ENCODE measurements at places on chromosomes 2 and 18.

- peak; percentile 84 for DNase-seq
These were observed 3.0 kb upstream of the OSR1 start for GRCh38 chr2:19361325-19361990.

DNA sequence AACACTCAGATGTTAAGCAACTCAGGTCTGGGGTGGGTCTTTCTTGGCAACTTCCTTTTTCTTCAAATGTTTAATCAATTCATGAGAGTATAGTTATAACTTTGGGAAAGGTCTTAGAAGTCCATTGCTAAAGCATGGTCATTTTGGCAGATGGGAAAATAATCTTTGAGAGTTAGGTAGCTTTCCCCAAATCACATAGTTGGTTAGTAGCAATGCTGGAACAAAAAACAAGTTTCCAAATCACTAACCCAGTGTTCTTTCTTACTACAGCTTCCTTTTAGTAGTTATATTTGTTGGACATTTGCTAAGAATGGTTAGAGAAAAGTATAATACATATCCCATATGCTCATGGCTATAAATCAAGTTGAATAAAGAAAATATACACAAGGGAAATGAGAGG lies 185.2 kb upstream of the SLC14A2 start:
- DNase-seq = no peak

DNA sequence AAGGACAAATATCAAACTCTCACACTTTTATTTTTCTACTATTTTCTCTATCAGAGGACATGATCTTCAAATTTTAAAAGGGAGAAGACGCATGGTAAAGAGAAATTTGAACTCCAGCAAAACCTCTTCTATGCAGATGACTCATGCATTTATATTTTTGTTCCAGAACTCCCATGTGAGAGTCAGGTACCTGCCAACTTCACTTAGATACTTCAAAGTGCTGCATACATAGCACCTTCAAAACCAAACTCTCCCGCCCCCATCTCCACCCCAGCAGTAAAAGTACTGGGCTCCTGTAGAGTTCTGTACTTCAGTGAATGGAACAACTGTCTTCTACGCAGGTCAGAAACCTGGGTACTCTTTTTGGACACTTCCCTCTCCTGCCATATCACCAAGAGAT lies 398.3 kb downstream of the TGIF1 start:
- DNase-seq = no peak

- DNase-seq = no peak
These were observed 209.1 kb upstream of the REV1 start for GRCh38 chr2:99698896-99699295.

GRCh38 chr2:217285926-217286325 lies 426.1 kb upstream of the TNP1 start:
- no peak for DNase-seq

DNA sequence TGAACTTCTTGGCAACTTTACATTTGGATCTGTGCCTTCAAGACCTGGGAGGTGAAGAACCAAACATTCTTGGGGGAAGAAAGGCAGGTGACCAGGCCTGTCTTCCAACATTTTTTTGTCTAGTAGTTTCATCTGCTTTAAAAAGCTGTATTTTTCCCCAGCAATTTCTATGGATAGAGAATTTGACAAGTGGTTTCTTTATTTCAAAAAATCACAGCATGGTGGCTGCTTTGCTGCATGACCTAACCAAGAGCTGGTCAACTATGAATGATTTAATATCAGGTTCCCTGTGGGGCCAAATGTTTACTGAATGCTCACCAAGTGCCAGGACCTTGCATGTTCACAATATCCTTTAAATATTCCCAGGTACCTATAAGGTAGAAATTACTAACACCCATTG lies 19.1 kb downstream of the LRP2 start:
- DNase-seq = no peak

DNA sequence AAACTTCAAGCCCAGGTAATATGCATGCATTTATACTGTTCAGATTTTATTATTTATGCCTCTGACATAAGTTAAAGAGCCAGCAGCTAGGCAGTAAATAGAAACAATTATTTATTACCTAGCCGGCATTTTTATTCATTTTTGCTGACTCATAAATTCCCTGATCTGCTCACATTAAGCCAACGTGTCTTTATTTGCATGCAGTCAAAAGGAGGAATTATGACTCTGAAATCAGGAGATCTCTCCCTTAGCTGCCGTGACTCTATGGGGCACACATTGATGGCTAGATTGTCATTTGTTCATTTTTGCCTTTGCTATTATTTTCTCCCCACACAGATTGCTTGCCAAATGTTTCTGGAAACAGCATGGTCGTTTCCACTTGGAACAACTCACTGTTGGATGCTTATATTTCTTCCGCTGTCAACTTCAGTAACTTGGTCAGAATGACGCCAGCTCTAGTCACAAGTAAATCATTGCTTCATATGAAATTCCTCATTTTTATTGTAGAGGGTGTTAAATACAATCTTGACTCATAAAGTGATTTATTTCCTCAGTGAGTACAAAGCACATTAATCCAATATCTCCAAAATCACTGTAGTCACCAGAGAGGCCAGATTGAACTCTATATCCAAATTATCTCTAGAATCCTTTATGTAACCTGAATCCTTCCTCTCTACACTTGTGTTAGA lies 15.9 kb upstream of the ZBTB14 start:
- DNase-seq = no peak

GRCh38 chr18:79558933-79559416 lies 120.6 kb upstream of the CTDP1 start:
- no peak for DNase-seq

DNA sequence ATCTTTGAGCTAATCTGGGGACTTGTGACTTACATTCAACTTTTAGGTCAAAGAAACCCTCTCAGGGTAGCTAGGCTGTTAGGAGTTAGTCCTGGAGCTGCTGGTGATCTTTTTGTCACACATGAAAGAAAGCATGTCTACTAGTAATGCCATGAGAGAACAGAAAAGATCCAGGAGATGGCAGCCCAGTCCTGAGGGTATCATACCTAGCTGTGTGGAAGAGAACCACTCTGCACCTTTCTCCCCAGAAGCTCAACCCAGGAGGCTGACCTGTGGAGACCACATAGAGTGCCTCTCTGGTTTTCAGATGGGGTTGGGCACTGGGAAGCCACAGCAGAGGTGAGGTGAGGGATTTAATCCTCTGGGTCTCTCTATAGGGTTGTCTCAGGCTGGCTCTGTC lies 460.2 kb upstream of the UBE2E3 start:
- DNase-seq = no peak

GRCh38 chr2:54755641-54756326 lies 32.3 kb downstream of the EML6 start:
- no peak for DNase-seq

DNA sequence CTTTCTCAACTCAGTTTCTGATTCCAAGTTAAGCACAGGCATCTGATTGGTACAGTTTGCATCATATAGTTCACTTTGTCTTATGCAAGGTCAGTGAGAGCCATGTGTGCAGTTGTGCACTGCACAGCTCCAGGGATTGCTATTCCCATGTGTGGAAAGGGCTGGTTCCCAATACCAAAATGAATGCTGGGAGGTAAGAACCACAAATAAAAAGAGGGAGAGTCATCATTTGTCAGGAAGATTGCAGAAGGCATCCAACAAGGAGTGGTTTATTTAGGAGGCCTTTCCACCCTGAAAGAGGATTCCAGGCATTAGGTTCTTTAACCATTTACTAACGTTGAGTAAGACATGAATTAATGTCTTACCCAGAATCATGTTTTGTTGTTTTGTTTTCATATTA lies 141.2 kb upstream of the ST6GAL2 start:
- no peak for DNase-seq

DNA sequence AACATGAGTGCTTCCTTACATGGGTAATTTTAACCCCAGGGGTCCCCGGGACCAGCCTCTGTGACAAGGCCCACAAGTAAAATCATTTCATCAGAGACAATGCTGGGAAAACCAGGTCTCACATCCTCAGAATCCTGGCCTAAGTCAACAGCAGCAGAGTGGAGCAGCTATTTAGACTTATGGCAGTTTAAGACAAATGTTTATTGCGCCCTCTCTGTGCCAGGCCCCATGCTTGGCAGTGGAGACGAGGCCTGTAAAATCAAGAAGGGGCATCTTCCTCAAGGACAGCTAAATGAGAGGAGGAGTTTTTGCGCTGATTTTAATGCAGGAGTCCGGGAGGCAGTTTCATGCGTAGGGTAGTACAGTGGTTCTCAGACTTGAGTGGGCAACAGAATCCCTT lies 56.0 kb upstream of the ACAA2 start:
- no peak for DNase-seq
